ENCODE measurements at places on chromosomes 1 and 21. TPM values are rescaled to one million over a fixed set of nuclear protein-coding genes. Genes with fewer than 3 reads are reported as not detected.

NBPF12 gene
- 14.2 TPM for total RNA-seq

ANKRD45 gene
- total RNA-seq = 0.87 TPM

GJA4 gene
- 20.0 TPM for total RNA-seq

FBLIM1 gene
- total RNA-seq = 39.0 TPM

VWA1 gene
- total RNA-seq = 87.4 TPM

IL10 gene
- 0.67 TPM for total RNA-seq

DNA sequence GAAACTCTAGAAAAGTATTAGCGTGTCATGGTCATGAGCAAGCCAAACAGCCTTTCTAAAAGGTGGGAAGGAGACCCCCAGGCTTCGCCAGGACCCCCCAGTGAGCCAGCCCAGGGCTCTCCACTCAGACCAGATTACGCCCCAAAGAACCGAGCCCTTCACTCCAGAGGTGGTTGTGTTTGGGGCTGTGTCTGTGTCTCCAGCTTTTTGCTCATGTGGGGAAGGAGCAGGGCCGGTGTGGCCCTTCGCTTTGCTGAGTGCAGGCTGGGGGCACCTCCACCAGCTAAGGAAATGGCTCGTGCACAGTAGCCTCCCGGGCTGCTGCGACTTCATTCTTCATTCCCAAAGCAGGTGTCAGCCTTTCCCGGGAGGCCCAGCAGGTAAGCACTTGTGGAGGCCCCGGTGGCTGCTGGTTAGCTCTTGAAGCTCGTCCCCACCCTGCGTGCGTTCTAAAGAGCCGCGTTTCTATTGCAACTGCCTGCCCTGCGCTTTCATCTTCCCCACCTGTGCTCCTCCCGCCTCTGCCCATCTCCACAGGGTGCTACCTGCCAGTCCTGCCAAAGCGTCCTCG lies 531 bp downstream of the TSPEAR start:
- peak; percentile 65 for DNase-seq

DNA sequence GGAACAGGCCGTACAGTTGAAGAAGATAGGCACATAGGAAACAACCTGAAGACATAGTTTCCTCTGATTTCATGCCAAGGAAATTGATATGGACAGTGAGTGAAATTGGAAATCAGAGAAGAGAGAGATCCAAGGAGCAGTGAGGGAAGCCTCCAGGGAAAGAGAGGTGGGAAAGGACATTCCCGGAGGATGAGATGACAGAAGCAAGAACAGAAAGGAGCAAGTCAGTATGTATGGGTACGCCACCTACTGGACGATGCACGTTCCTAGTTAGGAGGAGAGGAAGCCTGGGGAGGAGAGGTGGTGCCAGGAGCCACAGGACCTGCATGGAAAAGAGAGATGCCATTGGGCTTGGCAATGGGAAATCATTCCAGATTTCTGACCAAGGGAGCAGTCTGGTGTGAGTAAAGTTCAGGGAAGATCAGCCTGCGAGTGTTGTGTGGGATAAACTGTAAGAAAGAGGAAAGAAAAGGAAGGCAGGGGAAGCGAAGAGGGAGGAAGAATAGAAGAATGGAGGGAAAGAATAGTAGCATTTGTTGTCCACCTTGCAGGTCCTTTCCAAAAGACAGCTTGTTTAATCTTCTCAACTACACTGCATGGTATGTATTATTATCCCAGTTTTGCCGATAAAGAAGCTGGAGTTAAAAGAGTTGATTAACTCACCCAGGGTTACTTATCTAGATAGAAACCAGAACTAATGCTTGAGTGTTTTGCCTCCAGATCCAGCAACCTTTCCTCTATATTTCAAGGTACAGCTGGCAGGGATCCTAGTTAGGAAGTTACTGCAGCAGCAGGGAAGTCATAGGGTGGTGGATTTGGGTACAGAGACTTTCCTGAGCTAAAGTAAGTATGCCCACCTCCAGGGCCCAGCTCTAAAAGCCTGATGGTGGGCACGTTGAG lies 27.4 kb downstream of the C1orf116 start:
- no peak for DNase-seq

DNA sequence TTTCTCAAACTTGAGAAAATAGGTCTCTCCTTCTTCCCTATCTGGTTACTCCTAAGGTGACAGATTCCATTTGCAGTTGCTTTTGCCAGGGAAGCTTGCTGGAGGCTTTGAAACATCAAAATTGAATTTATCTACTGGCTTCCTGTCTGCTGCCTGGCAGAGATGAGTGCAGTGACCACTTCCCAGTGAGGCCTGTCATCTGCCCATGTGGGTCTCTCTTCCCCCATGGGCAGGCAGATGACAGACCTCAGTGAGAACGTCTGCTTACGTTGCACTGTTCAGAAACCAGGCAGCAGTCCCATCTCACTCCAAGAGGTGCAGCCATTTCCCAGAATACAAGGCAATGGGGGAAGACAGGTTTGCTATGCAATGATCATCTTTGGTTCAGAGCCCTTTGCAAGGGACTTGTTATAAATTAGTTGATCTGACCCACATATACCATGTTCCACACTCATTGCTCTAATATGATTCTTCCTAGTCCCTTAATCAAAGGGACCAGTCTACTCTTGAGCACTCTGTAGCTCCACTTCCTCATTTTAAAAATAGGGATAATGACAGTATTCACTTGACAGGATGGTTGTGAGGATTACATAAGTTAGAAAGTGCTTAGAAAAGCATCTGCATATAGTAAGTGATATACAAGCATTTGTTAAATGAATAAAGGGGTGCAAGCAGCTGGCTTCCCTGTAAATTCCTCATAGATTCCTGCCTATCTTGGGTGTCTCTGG lies 10.6 kb downstream of the PGBD5 start:
- no peak for DNase-seq

GRCh38 chr1:9730096-9730901 lies 78.8 kb downstream of the PIK3CD start:
- DNase-seq = peak; percentile 85

Data from upper lobe of right lung (tissue), 1 donor.